T-helper 22 cell (primary cell): ENCODE measurements at places on chromosomes 16 and 17.

DNA sequence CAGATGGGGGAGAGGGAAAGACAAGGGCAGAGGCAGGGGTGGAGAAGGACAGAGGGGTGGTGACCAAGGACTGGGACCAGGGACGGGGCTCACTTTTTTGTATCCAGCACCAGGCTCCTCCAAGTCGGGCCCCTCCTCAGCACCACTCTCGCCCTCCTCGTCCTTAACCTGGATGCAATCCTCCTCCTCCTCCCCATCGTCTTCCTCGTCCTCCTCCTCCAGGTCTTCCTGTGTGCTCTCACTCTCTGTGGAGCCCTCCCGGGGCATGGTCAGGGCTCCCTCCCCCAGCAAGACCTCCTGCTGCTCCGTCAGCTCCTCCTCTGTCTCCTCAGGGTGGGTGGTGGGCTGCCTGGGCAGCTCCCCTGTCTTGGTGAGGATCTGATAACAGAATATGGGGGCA is 16.8 kb downstream of the G6PC3 start:
- DNase-seq = no peak

DNA sequence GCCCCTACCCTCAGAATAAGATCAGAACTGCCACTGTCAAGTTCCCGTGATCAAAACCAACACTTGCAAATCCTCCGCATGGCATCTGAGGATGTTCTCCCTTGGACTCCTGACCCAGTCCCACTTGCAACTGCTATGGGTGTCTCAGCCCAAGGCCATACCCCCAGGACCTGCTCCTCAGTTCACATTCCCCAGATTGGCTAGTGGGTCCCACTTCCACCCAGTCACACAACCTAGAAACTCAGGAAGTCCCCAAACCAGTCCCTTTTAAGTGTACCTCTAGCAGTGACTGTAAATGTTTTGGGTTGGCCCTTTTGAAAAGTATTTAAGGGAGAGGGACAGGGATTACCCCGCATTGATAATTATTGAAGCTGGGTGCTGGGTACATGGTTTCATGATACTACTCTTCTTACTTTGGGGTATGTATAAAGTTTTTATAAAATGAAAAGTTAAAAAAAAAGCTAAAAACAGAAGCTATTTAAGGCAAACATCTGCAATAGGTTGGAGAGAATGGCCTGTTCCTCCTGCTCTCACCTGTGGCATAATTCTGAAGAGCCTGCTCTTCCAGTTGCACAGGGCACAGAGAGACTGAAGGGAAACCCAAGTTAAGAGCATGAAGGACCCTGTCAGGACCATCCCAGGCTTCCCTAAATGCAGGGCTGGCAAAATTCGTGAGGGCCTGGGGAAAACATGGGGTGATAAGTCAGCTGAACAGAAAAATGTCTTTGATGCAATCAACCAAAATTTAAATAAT is 42.5 kb downstream of the ERN1 start:
- DNase-seq = no peak

- no peak for DNase-seq
These were observed 925 bp downstream of the ZNF689 start for GRCh38 chr16:30609002-30609925.

DNA sequence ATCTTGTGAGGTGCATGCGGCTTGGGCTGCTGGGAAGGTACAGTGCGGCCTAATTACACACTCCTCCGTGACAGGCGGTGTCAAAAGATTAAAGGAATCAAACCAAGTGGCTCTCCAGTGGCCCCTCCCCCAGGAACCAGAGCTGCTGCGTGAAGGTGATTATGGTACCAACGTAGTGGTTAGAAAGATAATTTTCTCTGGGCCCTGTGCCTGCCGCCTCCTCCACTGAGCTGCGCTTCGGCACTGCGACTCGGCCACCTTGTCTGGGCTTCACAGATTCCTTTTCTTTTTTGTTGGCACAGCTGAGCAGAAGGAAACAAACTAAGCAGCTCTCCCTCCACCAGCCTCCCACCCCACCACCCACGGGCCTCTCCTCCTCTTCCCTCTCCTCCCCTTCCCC is 113.2 kb upstream of the SDK2 start:
- no peak for DNase-seq

- DNase-seq = no peak
These were observed 22.5 kb downstream of the HMOX2 start for GRCh38 chr16:4498546-4499195.

DNA sequence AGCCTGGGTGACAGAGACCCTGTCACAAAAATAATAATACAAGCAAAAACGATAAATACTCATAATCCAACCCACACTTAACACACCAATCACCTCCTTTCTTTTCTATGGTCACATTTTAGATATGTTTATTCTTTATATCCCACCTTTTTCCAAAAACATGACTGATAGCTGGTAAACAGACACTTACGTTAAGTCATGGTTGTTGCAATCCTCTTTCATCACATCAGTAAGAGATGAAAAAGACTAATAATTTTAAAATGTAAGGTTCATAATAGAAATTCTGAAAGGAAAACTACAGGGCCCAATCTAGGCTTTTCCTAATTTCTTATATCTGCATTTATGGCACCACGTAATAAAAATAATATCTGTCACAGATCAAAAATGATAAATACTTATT is 10.2 kb downstream of the SMURF2 start:
- DNase-seq = no peak

DNA sequence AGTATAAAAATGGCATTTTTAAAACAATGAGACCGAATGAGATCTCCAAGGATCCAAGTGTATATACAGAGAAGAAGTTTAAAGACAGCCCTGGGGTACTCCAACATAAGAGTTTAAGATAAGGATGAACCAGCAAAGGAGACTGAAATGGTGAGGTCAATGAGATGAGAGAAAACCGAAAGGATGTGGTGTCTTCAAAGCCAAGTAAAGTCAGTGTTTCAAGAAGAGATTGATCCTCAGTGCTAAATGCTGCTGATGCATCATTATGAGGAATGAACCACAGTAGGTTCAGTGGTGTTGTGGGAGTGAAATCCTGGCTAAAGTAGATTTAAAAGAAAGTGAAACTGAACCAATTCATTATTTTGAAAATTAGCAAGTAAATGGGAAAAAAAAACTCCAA is 38.1 kb upstream of the NLK start:
- no peak for DNase-seq

DNA sequence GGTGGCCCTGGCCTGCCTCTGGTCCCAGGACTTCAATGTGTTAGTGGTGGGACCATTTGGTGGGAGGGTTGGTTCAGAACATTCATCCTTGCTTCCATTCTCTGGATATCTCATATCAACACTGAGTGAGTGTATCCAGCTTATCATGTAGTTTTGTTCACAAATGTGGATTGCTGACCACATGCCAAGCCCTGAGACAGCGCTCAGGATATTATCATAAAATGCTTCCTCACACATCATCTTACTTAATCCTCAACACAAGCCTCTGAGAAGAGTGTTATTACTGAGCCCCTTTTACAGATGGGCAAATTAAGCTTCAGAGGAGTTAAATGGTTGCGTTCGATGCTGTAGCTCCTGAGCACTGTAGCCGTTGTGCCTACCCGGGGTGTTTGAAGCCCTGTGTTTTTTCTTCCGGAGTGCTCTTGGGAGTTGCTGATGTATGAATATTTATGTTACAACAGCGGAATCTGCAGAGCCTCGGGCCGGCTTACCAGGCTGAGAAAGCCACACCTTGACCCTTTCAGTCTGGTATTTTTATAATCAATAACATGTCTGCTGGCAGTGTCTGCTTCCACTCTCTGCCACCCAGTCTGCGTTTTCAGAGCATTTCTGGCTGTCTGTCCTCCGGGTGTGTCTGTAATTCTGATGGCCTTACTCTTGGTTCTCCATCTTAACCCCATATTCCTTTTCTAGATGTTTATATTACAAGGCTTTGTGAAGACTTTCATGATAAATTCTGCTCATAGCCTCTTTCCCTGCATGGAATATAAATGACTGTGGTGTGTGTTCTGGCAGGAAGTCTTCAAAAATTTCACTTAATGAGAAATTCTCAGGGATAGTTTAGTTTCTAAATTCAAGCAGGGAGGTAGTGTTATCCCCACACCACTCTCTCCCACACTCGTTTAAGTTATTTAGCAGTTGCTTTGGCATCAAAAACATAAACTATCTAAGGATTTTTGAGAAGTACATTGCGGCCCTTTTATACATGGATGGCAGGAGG is 2.9 kb downstream of the GLP2R start:
- DNase-seq = no peak

DNA sequence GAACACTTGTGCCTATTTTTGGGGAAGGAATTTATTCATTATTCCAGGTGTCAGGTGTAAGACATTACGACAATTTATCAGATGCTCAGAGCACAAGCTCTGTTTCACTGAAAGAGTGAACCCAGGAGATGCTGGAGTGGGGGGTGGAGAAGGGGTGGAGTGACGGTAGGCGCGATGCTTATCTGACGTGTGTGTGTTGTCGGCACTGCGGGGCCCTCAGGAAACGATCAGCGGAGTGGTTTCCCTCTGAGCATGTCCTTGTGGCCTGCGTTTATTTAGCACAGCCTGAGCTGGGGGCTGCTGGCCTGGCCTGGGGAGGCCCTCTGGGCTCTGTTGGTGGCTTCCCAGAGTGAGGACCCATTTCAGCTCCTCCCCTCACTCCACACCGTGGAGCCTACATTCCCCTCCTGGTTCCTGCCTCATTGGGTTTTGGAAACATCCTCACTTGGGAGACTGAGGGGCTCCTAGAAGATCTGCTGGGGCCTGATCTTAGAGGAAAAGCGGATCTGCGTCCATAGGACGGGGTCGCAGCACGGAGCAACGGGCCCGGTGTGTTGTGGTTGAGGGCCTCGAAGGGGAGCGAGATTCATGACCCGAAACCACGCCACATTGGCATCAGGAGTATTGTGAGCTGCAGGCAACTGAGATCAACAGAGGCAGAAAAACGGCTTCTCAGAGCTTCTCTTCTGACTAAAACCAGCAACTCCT is 19.0 kb upstream of the GNG13 start:
- DNase-seq = no peak

GRCh38 chr17:4609761-4610160 is 25.4 kb downstream of the SMTNL2 start:
- DNase-seq = no peak

DNA sequence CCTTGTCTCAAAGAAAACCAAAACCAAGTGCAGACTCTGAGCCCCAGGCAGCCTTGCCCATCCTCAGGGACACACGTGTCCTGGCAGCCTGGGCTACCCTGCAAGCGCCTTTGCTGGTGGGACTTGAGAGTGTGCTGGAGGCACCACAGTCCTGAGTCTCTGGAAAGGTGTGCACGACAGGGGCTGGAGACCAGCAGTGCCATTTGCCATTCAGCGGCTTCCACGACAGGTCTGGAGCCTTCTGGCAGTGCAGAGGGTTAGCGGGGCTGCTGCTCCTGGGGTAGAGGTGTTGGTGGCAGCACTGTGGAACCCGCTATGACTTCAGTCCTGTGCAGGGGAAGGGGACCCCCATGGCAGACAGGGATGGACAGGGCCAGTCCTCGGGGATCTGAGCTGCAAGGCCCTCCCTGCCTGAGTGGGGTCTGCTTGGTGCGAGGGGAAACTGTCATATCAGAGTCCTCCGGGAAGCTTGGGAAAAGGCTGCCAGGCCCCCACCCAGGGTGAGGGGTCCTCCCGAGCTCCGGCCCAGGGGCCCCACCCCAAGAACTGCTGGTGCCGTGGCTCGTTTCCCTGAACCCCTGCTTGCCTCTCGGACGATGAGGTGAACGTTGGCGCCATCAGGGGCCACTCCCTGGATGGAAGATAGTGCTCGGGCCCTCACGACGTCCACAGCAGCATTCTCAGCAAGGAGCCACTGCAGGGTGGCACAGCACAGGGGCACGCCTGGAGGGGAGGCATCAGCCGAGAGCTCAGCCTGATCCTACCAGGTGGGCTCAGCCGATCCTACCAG is 6.8 kb downstream of the FAAP100 start:
- no peak for DNase-seq

- DNase-seq = no peak
These were observed 31.0 kb downstream of the NGFR start for GRCh38 chr17:49525831-49526741.

GRCh38 chr17:7846063-7846735 is 8.7 kb upstream of the TMEM88 start:
- no peak for DNase-seq

DNA sequence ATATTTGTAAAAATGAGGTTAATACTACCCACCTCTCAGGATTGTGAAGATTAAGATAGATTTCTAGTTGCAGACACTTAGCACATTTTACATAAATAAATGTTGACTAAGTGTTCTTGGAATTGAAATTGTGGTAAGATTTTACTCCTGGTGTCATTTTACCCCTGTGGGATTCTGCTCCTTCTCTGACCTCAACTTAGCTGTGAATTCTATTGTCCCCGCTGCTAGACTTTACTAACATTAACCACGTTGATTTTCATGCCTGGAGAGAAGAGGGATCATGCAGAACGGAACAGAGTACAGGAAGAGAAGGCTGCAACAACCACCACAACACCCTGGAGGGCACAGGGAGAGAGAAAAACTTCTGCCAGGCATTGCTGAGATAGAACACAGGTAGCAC is 2.1 kb upstream of the TOM1L1 start:
- DNase-seq = no peak

GRCh38 chr17:75864448-75864871 is 9.3 kb upstream of the WBP2 start:
- DNase-seq = no peak

- no peak for DNase-seq
These were observed at the start of gene SLC52A1 for GRCh38 chr17:5035315-5035714. SLC52A1 (minus strand) TSS chr17:5035426; CDS start chr17:5034606, 820 bp downstream.

DNA sequence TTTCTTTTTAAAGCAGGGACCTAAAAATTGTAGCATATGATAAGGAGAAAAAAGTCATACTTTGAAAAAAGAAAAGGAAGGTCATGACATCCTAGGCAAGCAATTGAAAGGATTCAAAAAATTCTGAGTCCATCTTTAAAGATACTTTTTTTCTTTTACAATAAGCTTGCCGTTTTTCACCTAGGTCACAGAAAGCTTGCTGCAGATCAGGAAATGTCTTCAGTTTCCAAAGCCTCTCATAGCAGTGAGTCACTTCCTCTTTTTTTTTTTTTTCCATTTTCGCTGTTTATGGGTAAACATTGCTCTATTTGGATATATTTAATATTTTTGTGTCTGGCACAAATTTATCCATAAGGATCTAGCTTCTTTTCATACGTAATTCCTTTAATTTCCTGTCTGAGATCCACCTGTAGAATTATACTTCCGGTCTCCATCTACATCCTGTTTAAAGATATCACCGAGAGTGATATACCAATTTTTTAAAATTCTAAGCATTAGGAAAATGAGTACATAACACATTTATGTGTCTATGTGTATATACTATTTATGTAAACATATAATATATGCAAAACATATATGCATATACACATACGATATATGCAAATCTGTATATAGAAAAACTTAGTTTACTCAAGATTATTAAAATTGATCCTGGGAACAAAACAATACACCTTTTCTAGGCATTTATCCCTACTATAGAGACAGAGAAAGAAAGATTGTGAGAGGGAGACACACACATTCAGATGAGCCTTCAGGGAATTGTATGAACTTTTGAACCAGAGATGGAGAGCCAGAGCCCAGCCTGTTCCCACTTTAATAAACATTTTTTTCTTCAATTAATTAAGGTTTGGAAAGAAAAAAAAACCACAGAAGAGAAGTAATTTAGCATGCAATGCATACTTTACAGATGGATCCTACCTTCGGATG is 134.4 kb downstream of the SKAP1 start:
- DNase-seq = no peak
